CD8-positive, alpha-beta T cell (primary cell): ENCODE measurements at places on chromosomes 1 and 21.
A peak's percentile ranks its signal among the peaks of the same experiment; 100 is the strongest.

- no peak for DNase-seq
Observed at GRCh38 chr1:204731985-204732575, 46.5 kb upstream of the LRRN2 start.

DNA sequence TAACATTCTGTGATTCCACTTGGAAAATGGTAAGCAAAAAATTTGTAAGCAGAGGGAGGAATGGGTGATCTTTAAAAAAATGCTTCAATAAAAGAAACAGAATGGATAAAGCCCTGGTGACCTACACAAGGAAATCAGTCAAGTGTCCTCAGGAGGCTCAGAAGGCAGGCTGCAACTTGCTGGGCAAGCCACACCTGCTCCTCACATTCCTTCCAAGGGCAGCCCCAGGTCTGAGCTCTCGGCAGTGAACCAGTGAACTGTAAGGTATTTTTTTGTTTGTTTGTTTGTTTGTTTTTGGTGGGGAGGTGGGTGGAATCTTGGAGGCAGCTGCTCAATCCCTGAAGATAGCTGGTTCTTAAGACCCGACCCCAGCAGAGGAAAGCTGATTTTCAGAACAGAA is 4.4 kb downstream of the TACSTD2 start:
- DNase-seq: no peak

DNA sequence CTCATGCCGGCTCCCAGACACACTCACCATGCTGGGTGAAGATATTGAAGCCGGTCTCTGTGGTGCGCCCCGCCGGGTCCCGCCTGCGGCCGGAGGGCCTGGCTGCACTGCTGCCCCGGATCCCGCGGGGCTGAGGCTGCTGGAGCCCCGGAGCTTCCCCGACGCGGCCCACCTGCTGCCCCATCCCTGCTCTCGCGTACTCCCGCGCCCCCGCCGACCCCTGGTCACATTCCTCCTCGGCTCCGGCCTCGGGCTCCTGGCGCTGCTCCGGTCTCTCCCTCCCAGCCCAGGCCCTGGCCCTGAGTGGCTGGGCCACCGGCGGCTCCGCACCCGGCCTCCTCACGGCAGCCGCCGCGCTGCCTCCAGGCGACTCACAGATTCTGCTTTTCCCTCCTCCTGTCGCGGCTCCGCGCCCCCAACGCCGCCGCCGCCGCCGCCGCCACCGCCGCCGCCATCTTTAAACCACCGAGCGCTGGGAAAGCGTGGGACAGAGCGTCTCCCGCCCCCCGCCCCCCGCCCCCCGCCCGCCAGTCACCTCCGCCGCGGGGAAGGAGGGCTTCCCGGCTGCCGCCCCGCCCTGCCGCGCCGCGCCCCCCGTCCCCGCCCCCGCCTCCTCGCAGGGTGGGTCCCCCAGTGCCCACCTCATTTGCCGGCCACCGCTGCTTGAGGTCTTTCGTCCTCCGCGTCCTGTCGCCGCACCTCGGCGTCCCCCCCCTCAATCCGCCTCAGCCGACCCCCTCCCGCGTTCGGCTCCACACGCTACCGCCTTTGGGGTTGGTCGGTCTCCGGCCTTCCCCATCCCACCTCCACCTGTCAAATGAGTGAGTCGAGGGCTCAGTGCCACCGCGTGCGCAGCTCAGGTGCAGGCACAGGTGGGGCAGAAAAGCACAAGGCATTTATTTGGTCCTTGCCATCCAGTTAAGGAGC is at the start of gene ABL2:
TSS of gene ABL2 (minus strand) at position 464 of the 927 bp plus-strand sequence. CDS start at position 184, 280 bp downstream.
- peak; percentile 62 for DNase-seq

GRCh38 chr1:6384962-6385361 is 8.6 kb downstream of the ACOT7 start:
- no peak for DNase-seq
